Activated CD4-positive, CD25-positive, alpha-beta regulatory T cell treated with anti-CD3 and anti-CD28 coated beads, Interleukin-2, amount 50 U/mL, for 24 hours (primary cell): ENCODE measurements at places on chromosomes 5 and 9.

GRCh38 chr5:88886252-88886651 lies 3.3 kb upstream of the MEF2C start:
- no peak for ATAC-seq

- ATAC-seq: no peak
These were observed 8.7 kb downstream of the RGS3 start for GRCh38 chr9:113472199-113472598.

- no peak for ATAC-seq
These were observed 228.9 kb downstream of the FANCC start for GRCh38 chr9:95088421-95089161.

GRCh38 chr9:84807870-84808390 lies 138.4 kb downstream of the NTRK2 start:
- ATAC-seq: no peak

- no peak for ATAC-seq
These were observed 163.2 kb downstream of the MPDZ start for GRCh38 chr9:13116292-13116691.

DNA sequence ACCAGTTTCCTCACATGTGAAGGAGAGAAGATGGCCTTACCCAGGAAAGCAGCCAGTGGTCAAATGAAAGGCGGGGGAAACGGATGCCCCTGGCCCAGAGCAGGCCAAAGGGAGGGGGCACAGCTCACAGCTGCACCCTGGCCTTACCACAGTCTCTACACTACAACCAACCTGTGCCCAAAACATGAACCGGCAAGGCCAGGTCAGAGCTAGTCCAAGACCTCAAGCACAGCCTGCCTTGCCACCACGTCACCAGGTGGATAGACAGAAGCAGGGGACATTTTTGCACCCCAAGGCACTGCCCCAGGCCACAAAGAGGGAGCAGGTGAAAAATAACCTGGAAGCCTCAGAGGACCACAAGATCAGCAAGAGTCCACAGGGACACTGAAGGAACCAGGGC lies 4.5 kb downstream of the GRIN1 start:
- ATAC-seq: no peak

GRCh38 chr5:65776441-65777141 lies 54.6 kb downstream of the NLN start:
- no peak for ATAC-seq

- ATAC-seq: no peak
These were observed 215.0 kb upstream of the PANK3 start for GRCh38 chr5:168793841-168794837.

- no peak for ATAC-seq
These were observed 138.6 kb downstream of the ARL15 start for GRCh38 chr5:54171645-54172384.

- ATAC-seq: no peak
These were observed 14.2 kb upstream of the IRF1 start for GRCh38 chr5:132504746-132505145.

- no peak for ATAC-seq
These were observed 10.0 kb downstream of the FANCC start for GRCh38 chr9:95307538-95307937.

DNA sequence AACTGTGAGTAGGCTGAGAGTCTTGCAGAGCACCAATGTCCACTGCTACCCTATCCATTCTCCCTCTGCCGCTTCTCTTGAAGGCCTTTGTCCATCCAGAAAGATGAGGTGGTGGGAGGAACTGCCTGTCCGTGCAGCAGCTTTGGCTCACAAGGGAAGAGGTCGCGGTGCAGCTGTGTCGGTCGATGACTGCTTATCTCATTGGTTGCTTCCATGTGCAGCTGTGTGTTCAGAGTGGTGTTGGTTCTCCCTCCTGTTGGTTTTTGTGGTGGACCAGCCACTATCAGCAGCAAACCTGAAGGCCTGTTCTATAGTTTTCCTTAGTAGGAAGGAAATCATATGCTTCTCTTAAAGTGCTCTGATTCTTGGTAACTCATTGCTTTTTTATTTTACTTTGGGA lies 40.7 kb downstream of the SPTAN1 start:
- ATAC-seq: no peak

GRCh38 chr5:150254363-150254762 lies 35.2 kb downstream of the CAMK2A start:
- ATAC-seq: no peak

DNA sequence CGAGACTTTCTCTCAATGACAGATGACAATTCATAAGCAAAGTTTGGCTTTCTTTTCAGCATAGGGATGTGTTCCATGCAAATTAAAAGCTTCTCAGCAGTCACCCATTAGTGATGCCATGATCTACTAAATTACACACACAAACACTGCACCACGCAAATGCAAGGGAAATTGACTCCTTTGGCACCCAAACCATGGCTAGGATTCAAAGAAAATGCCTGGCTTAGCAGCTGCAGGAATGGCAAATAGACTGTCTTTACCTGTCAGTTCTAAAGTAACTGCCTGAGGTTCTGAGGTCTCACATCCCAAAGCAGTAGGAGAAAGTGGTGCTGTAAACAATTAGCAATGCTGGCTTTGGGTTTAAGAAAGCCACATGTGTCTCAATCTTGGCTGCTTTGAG lies 108.6 kb upstream of the ATP10B start:
- ATAC-seq: no peak

- ATAC-seq: no peak
These were observed 87.3 kb downstream of the NTNG2 start for GRCh38 chr9:132249123-132249522.

- ATAC-seq: no peak
These were observed 48.2 kb upstream of the PRDM9 start for GRCh38 chr5:23459214-23459613.

DNA sequence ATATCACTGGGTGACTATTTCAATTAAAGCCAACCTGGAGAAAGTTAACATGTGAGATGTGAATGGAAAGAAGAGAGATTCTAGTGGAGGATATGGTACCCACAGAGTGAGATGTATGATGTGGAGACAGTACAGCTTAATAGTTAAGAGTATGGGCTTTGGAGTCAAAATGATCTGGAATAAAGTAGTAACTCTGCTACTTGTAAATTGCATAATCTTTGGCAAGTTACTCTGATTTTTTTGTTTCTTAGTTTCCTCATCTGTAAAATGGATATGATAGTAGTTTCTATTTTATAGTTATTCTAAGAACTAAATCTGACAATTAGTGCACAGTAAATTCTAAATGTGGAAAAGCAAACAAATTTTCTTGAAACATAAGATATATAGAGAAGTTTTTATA lies 79.2 kb downstream of the ISOC1 start:
- ATAC-seq: no peak

GRCh38 chr5:171029401-171029800 lies 167.6 kb downstream of the RANBP17 start:
- ATAC-seq: no peak

DNA sequence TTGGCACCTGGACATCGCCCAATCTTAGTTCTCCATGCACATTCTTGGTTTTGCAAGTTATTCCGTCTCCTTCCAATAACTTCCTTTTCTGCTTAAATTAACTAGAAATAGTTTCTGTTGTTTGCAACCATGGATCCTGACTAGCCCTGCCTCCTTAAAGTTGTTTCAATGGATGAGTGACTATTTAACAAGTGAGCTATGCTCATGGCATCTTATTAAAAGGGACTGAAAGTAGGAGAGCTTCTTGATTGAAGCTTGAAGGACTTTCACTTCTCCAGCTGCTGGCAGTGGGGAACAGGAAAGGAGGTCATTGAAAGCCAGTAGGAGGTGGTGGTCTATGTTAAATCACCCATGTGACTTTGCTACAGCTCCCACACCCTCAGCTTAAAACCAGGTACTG lies 466.8 kb downstream of the ARHGEF28 start:
- no peak for ATAC-seq

GRCh38 chr5:17403695-17404490 lies 94.1 kb upstream of the TAF11L2 start:
- ATAC-seq: no peak

- ATAC-seq: no peak
These were observed 160.8 kb downstream of the DMRT2 start for GRCh38 chr9:1210954-1211353.

- no peak for ATAC-seq
These were observed 361.0 kb upstream of the PCSK5 start for GRCh38 chr9:75529463-75529862.

DNA sequence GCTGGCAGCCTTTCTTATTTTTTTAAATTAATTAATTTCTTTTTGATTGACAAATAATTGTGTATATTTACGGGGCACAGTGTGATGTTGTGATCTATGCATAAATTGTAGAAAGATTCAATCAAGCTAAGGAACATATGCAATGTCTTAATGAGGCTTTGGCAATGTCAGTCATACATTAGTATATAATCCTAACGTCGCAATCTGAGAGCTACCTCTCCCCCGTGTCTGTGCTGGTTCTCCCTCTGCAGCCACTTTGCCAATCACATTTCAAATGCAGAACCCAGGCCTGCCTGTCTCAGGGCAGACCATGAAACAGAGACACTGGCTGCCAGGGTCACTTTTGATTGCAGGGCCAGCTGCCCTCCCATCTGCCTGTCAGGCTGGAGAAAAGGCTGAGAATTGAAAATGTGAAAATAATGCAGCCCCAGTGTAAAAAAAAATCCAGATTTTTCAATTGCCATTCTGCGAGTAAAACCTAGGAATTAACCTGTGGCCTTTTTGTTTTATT lies 56.3 kb downstream of the SLC24A2 start:
- ATAC-seq: no peak

- no peak for ATAC-seq
These were observed 221.2 kb downstream of the GABRG2 start for GRCh38 chr5:162288647-162289296.

GRCh38 chr5:98942847-98943246 lies 14.0 kb upstream of the CHD1 start:
- no peak for ATAC-seq

DNA sequence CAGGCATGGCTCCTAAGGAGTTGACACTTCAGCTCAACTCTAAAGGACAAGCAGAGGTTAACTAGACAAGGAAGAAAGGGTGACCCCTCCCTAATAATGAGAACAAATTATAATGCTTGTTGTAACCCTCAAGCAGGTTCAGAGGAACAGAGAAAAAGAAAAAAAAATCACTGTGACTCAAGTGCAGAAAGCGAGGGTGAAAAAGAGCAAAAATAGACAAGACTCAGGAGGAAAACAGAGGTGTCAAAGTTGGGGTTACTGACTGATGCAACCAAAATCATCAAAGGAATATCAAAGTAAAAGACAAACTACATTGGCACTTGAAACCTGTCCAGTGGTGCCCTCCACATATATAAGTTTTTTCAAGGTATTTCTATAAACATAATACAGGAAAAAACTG lies 28.4 kb downstream of the FBXW11 start:
- ATAC-seq: no peak

DNA sequence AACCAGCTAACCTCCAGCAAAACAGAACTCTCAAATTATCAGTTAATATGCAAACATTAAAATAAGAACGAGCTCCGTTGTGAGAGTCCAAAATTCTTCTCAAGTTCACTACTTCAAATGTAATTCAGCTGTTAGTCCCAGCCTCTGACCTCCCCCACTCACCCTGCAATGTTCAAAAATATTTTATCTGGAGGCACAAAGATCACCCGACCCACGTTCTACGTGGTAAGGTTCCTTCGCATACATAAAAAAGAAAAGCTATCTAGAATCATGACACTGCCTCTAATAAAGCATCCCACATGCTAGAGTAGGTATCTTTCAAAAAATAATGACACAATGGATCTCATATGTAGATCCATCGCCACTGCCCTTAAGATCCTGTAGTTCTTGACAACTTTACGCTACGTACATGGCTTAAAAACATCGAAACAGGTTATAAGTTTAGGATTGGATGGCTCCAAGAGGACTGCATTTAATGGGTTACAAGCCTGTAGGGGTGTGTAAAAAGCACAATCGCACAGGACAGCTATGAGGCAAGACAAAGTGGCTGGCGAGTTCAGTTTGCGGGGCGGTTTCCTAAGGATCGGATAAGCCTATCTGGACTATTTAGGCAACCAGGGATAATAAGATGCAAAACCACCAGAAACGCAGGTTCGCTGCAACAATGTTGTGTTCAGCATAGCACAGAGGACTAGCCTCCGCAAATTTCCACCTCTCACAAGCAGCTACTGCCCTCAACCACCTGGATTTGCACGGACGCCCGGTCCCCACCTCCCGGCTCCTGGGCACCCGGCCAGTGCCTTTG lies 969 bp downstream of the CLK4 start:
- ATAC-seq: peak; percentile 2

- no peak for ATAC-seq
These were observed 55.1 kb upstream of the NR5A1 start for GRCh38 chr9:124562328-124562727.

DNA sequence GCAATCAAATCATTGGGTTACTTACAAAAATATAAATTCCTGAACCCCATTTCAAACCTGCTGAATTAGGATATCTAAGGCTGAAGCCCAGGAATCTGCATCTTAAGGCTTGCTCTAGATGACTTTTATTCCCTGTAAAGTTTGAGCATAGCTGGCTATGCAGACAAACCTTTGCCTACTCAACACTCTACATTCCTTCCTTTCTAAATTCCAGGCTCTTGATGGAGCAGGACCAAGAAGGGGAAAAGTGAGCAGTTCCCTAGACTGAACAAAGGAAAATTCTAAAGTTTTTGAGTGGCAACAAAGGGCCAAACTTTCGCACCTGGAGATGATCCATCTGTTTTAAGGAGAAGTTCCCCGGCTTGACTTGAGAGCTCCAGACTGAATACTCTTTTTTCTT lies 9.8 kb upstream of the ADRA1B start:
- no peak for ATAC-seq

DNA sequence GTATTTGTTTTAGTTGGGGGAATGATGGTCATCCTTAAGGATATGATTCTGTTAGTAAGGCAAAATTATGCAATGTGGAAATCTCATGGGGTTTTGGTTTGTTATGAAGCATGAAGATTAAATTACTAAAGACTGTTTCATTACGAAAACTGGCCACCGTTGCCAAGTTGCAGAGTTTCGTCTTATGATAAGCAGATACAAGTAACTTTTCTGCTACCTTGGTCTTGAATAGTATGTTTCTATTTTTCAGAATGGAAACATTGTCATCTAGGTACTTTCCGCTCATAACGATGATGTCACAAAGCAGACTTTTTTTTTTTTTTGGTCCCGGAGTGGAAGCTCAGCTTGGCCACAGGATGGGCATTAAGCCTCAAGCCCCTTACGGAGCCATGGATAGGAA lies 4.2 kb downstream of the CCNI2 start:
- ATAC-seq: peak; percentile 53
